Omental fat pad (tissue), 4 donors: ENCODE measurements at places on chromosomes 1 and 21.

DNA sequence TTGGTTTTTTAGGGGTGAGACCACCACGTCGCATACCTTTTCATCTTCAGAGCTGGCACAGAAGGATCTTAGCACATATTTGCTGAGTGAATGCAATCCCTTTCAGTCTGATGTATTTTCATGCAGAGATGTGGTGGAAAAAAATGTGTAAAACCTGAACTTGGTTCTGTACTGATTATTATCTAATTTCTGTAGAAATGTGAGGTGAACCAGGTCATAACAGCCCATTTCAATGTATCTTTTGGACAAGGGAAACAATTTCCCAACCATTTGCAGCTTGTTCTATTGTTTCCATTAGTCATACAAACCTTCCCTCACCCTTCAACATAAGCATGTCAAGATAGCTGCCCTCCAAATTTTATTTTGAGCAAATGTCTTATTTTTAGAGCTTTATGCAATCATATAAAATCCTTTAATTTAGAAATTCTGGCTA, 46.8 kb upstream of the RUNX1 start:
- no peak for DNase-seq

DNA sequence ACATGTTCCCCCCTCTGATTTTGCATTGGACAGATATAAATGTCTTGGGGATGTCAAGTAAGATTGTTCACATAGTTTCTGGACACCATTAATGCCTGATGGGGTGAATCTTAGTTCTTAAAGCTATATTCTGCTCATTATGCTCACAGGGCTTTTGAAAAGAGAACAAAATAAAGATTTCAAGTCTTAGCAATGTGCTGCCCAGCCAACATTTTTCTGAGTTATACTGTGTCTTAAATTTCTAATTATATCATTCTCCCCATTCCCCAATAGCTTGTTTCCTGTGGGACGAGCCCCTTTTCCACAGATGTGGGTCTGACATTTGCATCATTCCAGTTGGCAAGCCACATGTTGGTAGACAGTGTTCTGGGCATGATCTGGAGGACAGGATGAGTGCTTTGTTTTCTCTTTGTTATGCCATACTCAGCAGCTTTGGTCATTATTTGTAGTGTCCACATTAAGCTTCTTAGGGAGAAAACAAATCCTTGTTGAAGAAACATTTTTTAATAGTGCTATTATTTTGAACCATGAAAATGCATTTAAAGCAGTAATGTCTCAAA, 32.8 kb downstream of the MTARC1 start:
- no peak for DNase-seq

- no peak for DNase-seq
Measured at GRCh38 chr1:42921769-42922168, 36.9 kb downstream of the SLC2A1 start.

GRCh38 chr1:15459771-15460707, 3.5 kb downstream of the CELA2A start:
- no peak for DNase-seq

DNA sequence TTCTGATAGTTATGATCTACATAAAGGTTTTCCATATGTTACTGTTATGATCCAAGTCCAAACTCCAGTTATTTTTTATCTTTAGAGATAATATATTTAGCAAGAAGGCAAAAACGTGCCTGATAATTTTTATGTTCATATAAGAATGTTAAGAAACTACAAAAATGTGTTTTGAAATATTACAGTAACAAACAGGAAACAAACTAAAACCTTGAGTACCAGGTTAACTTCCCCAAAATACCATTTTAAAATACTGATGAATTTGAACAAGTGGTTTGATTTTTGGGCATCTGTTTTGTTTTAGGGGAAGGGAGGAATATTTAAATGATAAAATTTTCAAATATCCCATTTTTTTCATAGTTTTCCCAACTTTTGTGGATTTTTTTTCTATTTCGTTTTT, 124.8 kb downstream of the NR5A2 start:
- DNase-seq = no peak

GRCh38 chr1:159011751-159012150, 2.0 kb downstream of the IFI16 start:
- DNase-seq = no peak

- DNase-seq = no peak
Measured at GRCh38 chr1:232378266-232379062, 251.5 kb downstream of the SIPA1L2 start.
